ENCODE measurements at places on chromosomes 2 and 18. TPM values are rescaled to one million over a fixed set of nuclear protein-coding genes. Genes with fewer than 3 reads are reported as not detected.

CHRNA1 gene
- not detected for total RNA-seq

RND3 gene
- 62.6 TPM for total RNA-seq

RTP5 gene
- total RNA-seq = not detected

PSMA8 gene
- total RNA-seq = not detected

RAPGEF4 gene
- 1.4 TPM for total RNA-seq

RBM44 gene
- 0.22 TPM for total RNA-seq

ZNF521 gene
- total RNA-seq = 3.3 TPM

RAX gene
- total RNA-seq = 0.37 TPM

SIX3 gene
- 0.55 TPM for total RNA-seq

SPHKAP gene
- not detected for total RNA-seq

ALPI gene
- total RNA-seq = not detected

SEPTIN10 gene
- 92.5 TPM for total RNA-seq

GALNT3 gene
- total RNA-seq = 17.3 TPM

Measured in H9 (cell line).